Dermis blood vessel endothelial cell (primary cell): ENCODE measurements at places on chromosomes 13 and 19. TPM values are rescaled to one million over a fixed set of nuclear protein-coding genes. Genes with fewer than 3 reads are reported as not detected.

Gene NCCRP1
- total RNA-seq = not detected in 2 replicates

Gene CBLC
- total RNA-seq = not detected in 2 replicates

Gene ANKLE1
- 0.68 and 1.5 TPM in 2 replicates for total RNA-seq

Gene LTBP4
- total RNA-seq = 16.8 and 25.2 TPM in 2 replicates

Gene HOMER3
- total RNA-seq = 128 and 272 TPM in 2 replicates

Gene DACT3
- total RNA-seq = 0.14 and 0.34 TPM in 2 replicates

Gene GRIK5
- total RNA-seq = 0.05 and 0.17 TPM in 2 replicates

Gene ZNF665
- 2.6 and 3.0 TPM in 2 replicates for total RNA-seq

Gene GFY
- not detected in 2 replicates for total RNA-seq

Gene ANGPTL4
- total RNA-seq = 4.3 and 8.7 TPM in 2 replicates

Gene C19orf85
- not detected in 2 replicates for total RNA-seq

Gene OR7A5
- not detected in 2 replicates for total RNA-seq

Gene AP1M2
- total RNA-seq = 0.17 TPM in 1 of 2 replicates, not detected in the other

Gene MYH14
- 0.17 and 0.28 TPM in 2 replicates for total RNA-seq

Gene URAD
- total RNA-seq = not detected in 2 replicates

Gene CD79A
- 0.09 and 0.34 TPM in 2 replicates for total RNA-seq

Gene BICRA
- 12.2 and 12.9 TPM in 2 replicates for total RNA-seq

Gene OR7D2
- under 0.01 TPM in 1 of 2 replicates, not detected in the other for total RNA-seq

Gene MYBPC2
- 0.05 TPM in 1 of 2 replicates, not detected in the other for total RNA-seq

Gene PEX11G
- 2.3 and 2.9 TPM in 2 replicates for total RNA-seq

Gene SLC35E1
- total RNA-seq = 24.5 and 34.1 TPM in 2 replicates

Gene CDC16
- total RNA-seq = 46.5 and 62.8 TPM in 2 replicates

Gene IL4I1
- total RNA-seq = 2.1 and 3.6 TPM in 2 replicates

Gene RAB3A
- 0.17 and 0.93 TPM in 2 replicates for total RNA-seq

Gene PRR19
- total RNA-seq = 0.84 and 1.2 TPM in 2 replicates

Gene PROZ
- 0.17 TPM in 1 of 2 replicates, not detected in the other for total RNA-seq
